Mucosa of descending colon (tissue), 3 donors: ENCODE measurements at places on chromosomes 1 and 21. TPM values are rescaled to one million over a fixed set of nuclear protein-coding genes. Genes with fewer than 3 reads are reported as not detected.

DNA sequence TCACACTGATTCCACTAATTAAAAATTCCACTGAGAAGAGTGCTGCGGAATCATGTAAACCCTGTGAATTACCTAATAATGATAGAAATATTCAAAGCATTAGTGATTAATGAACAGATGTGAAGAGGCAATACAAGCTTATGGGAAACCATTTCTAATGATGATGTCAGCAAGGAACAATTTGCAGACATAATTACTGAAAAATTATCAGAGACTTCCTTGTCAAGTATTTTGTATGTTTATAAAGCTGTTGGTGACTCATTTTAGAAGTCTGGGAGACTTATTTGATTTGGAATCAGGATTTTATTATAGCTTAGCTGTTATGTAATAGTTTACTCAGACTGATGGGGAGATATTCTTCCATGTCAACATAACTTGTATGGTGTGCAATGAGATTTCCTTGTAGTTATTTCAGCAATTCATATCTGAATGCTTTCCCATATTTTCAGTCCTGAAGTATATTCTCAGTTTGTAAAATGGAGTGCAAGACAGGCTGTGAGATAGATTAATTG, 135.5 kb downstream of the TGFB2 start:
- no peak for DNase-seq

GRCh38 chr1:157114183-157115121, 14.8 kb upstream of the ETV3L start:
- no peak for DNase-seq

- DNase-seq: no peak
Measured at GRCh38 chr21:35801391-35801790, 258.9 kb downstream of the SETD4 start.

GRCh38 chr1:157490467-157491165, 61.7 kb downstream of the FCRL5 start:
- DNase-seq: peak; percentile 60

DNA sequence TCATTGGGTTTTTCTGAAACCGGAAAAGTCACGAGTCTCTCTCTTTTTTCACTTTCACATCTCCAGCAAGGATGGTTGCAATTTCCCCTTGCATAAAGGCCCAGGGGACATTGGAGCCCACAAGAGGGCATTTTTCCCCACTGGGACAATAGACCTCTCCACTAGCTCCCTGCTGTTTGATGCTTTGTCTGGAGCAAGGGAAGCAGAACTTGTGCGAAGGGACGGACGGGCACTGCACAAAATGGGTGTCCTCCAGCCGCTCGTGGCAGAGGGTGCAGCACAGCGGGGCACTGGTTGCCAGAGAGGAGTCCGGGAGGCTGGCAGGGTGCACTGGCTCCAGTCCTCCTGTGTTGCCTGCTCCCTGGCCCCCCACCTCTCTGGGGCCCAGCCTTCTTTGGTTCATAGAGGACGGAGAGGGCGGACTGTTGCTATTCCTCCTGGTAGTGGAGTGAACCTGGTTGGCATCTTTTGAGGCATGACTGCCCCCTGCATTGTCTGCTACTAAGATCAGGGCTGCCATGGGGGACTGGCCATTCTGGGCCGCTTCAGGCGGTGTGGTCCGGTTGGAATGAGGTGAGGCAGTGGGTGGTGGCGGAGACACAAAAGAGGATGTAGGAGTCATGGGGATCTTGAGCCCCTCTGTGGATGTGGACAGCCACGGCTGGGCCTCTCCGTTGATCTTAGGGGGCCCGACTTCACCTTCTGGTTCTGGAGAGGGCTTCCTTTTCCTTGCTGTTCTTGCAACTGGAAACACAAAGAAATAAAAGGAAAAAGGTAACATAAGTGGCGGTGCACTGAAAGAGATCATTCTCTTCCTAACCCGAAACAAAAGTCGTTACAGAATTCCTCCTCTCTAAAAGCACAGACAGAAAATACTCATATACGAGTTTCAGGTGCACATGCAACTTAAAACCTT, 2.6 kb downstream of the IRF2BP2 start:
- peak; percentile 69 for DNase-seq

DNA sequence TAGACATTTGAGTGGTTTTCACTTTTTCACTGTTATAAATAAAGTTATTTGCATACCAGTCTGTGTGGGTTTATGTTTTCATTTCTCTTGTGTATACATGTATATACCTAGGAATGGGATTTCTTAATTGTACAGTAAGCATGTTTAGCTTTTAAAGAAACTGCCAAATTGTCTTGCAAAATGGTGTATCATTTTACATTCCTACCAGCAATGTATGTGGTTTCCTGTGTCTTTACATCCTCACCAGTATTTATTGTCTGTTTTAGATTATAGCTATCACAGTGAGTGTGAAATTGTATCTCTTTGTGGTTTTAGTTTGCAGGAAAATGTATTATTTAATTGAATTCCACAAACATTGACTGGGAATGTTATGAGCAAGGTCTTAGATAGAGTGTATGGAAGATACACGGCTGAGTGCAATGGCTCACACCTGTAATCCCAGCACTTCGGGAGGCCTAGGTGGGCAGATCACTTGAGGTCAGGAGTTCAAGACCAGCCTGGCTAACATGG, 57.3 kb downstream of the MACF1 start:
- no peak for DNase-seq

DNA sequence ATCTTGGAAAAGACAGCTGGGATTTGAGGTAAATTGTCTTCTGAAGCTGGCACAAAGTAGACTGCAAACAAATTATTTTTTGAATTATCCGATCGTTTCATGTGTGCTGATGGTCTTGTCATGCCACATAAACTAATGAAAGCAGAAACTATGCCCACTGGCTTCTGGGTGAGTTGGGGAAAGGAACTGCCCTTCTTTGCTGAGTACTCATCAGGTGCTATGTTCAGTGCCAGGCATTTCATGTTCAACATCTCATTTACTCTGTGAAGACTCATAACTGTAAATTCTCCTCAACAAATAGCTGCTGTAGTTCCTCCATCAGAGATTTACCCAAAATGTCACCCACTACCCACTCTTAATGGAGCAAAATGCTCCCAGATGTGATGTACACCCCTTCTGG, 1.2 kb downstream of the TRIT1 start:
- DNase-seq: no peak

NHLH1 gene
- 0.16 TPM for total RNA-seq

CD1D gene
- total RNA-seq: 2.4 TPM

RPTN gene
- total RNA-seq: not detected
